ENCODE measurements at places on chromosomes 12 and 14.

DNA sequence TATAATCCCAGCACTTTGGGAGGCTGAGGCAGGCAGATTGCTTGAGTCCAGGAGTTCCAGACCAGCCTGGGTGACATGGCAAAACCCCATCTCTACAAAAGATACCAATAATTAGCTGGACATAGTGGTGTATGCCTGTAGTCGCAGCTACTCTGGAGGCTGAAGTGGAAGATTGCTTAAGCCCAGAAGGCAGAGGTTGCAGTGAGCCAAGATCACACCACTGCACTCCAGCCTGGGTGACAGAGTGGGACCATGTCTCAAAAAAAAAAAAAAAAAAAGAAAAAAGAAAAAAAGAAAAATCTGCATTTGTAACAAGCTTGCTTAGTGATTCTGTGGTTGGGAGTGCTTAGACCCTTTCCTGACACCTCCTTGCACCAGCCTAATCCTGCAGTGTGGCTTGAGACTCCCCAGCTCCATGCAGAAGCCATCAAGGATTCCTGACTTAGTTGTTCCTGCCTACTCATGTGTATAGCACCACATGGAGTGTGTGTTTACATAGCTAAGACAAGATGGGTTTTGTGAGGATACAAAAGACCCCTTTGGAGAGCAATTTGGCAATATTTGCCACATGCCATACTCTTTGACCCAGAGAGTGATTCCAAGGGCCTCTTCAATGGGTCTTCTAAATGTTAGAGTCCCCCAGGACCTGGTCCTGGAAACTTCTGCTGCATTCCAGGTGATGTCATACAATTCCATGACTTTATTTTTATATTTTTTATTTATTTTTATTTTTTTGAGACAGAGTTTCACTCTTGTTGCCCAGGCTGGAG, 5.1 kb upstream of the TMED10 start:
- no peak for DNase-seq

DNA sequence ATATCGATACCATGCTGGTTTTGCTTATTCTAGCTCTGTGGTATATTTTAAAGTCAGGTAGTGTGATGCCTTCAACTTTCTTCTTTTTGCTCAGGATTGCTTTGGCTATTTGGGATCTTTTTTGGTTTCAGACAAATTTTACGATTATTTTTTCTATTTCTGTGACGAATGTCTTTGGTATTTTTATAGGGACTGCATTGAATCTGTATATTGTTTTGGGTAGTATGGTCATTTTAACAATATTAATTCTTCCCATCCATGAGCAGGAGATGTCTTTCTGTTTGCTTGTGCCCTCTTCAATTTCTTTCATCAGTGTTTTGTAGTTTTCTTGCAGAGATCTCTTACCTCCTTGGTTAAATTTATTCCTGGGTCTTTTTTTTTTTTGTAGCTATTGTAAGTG, 10.8 kb upstream of the SLC4A8 start:
- DNase-seq: no peak

- no peak for DNase-seq
Observed at GRCh38 chr12:52350021-52350620, 17.2 kb downstream of the KRT85 start.

- DNase-seq: peak; percentile 52
Observed at GRCh38 chr12:118055144-118055557, 5.8 kb downstream of the WSB2 start.

DNA sequence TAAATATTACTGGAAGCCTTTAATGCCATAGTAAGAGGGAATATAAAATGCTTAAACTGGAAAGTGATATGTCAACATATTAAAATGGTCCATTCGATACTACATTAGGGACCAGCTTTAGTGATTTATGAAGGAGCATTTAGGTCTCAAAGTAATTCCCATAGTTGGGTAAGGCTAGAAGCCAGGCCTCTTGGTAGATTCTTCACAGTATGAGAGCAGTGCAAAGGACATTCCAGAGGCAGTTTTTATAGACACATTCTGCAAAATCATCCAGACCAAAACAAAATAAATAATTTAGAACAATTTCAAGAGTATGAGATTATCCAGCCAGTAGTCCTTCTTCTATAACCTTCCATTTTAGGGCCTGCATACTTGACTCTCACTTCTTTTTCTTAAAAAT, 142.6 kb upstream of the PDZRN4 start:
- no peak for DNase-seq

DNA sequence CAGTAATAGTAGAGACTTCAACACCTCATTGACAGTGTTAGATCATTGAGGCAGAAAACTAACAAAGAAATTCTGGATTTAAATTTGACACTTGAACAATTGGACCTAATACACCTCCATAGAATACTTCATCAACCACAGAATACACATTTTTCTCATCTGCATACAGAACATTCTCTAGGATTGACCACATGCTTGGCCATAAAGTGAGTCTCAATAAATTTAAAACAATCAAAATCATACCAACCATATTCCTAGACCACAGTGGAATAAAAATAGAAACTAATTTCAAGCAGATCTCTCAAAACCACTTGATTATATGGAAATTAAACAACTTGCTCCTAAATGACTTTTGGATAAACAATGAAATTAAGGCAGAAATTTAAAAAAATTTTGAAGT, 82.3 kb downstream of the SLC38A4 start:
- DNase-seq: no peak

GRCh38 chr14:67486890-67487289, 1.6 kb downstream of the TMEM229B start:
- no peak for DNase-seq

GRCh38 chr14:31261859-31262731, 54.5 kb upstream of the HECTD1 start:
- peak; percentile 27 for DNase-seq

All from hepatocyte (in vitro differentiated cells).